ENCODE measurements at places on chromosomes 7 and 10.

GRCh38 chr7:128911423-128912031 lies 1.0 kb upstream of the KCP start:
- DNase-seq = no peak

DNA sequence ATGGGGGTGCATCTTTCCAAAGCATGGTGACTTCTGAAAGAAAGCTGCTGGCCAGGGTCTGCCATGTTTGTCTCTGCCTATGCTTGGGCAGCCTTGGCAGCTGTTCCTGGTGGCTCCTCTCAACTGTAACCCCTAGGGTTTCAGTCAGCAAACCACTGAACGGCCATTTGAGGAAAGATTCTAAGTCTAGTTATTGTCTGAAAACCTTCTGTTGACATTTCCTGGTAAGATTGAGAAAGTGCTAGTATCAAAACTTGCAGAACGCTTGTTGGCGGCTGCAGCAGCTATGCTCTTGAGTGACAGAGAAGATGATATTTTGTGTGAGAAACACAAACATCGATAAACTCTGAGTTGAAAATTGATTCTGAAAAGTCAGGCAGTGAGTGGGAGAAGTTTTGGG lies 523.1 kb downstream of the LRMDA start:
- DNase-seq = no peak

GRCh38 chr7:2100278-2101208 lies 132.2 kb downstream of the MAD1L1 start:
- no peak for DNase-seq

DNA sequence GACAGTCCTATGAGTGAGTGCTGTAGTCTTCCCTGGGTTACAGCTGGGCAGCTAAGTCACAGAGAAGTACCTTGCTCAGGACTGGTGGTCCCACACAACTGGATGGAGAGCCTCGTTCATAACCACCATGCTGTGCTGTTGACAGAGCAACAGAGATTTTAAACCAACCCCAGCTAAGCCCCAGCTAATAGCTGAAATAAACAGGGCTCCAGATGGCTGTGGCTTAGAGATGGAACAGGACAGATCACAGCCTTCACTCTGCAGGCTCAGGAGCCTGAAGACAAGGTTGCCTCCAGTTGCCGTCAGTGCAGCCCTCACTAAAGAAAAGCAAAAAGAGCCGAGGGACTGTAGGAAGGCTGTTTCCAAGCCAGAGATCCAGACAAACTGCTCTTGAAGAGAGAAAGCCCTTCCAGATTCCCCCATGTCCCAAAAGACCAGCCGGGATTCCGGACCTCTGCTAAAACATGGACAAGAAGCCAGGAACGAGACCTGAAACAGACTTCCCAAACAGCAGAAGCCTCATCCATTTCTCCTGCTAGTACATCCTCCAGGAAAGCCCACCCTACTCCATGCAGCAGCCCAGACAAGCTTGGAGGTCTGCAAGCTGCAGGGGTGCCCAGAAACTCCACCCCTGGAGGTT lies 4.2 kb downstream of the HTRA1 start:
- DNase-seq = no peak

DNA sequence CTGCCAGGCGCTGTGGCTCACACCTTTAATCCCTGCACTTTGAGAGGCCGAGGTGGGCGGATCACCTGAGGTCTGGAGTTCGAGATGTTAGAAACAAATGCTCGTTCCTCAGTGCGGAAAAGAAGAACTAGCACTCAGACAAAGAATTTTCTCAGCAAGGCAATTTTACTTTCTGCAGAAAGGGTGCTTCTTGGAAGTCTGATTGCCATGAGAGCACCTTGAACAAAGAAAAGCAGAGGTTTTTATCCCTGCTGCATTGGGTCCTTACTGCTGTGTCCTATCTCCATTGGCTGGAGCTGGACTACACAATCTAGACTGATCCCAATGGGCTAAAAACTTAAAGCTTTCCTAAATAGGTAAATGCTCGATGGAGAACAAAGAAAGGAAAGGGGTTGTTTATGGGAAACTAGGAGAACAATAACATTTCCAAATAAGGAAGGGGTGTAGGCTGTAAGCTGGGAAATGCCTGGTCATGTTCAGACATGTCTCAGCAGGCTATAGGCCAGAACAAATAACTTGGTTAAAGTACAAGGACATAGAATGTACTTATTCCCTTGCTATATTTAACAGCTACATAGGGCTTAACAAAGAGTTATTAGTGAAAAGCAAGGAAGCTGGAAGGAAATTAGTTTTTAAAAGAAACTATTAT lies 26.1 kb upstream of the ACTR3B start:
- no peak for DNase-seq

GRCh38 chr10:119024882-119025281 lies 4.6 kb upstream of the NANOS1 start:
- DNase-seq = no peak
